ENCODE measurements at places on chromosomes 5 and 9.

- no peak for DNase-seq
These were observed 765.3 kb upstream of the ADAMTS16 start for GRCh38 chr5:4374866-4375265.

- DNase-seq, result no peak
These were observed 192.0 kb downstream of the MTRR start for GRCh38 chr5:8060953-8061429.

DNA sequence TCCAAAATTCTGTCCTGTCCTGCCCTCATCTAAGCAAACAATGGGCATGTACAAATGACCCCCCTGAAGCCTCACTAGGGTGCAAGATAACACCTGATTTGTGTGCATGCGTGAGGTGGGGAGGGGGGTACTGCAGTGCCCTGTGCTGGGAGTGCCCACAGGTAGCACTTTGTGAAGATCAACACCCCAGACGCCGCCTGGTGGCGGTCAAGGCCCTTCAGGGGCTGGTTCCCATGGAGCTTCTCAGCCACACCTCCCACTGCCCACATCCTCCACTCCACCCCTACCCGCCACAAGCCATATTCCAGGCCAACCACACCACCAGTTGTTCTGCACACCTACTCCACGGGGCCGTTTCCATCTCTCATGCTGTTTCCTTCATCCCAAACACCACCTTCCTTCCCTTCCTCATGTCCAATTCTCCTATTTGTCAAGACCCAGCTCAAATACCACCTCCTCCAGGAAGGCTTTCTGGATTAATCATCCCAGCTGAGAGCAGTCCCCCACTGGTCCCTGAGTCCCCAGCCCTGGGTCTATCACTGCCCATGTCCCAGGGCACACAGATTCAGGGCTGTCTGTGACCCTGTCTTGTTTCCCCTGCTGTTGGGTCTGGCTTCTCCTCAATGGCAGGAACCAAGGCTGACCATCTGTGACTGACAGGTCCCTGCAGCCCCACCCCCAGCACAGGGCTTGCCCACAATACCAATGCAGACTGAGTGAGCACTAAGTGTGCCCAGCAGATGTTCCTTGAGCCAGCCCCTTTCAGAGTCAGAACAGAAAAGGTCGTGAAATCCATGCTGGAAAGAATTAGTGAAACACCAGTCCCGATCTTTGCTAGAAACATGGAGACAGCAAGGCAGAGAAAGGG lies 178.4 kb downstream of the PAX5 start:
- DNase-seq, result peak; percentile 3

DNA sequence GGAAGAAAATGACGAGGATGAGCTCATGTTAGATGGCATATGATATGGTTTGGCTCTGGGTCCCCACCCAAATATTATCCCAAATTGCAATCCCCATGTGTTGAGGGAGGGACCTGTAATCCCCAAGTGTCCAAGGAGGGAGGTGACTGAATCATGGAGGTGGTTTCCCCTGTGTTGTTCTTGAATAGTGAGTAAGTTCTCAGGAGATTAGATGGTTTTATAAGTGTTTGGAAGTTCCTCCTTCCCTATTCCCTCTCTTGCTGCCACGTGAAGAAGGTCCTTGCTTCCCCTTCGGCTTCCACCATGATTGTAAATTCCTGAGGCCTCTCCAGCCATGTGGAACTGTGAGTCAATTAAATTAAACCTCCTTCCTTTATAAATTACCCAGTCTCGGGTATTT lies 10.1 kb downstream of the EDIL3 start:
- DNase-seq, result no peak

DNA sequence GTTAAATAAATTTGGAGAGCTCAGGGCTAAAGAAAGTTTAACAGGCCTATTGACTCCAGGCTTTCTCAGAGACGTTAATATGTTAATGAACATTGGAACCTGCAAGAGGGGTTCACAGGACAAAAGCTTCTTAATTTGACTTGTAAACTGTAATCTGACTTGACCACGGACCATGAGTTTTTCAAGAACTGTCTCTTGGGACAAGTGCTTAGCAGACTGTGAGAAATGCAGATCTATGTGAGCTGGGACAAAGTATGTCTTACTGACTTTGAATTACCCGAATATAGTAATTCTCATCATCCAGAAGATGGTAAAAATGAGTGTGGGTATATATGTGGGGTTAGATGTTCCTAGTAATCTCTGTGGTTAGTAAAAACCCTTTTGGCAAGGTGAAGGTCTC lies 186.6 kb downstream of the ATP10B start:
- DNase-seq, result no peak

GRCh38 chr5:137090721-137091120 lies 408.4 kb downstream of the SPOCK1 start:
- DNase-seq, result no peak

GRCh38 chr5:180669661-180670060 lies 20.3 kb upstream of the FLT4 start:
- no peak for DNase-seq

GRCh38 chr5:31066655-31067328 lies 126.7 kb upstream of the CDH6 start:
- DNase-seq, result no peak

GRCh38 chr9:95379630-95380029 lies 62.1 kb upstream of the FANCC start:
- no peak for DNase-seq

DNA sequence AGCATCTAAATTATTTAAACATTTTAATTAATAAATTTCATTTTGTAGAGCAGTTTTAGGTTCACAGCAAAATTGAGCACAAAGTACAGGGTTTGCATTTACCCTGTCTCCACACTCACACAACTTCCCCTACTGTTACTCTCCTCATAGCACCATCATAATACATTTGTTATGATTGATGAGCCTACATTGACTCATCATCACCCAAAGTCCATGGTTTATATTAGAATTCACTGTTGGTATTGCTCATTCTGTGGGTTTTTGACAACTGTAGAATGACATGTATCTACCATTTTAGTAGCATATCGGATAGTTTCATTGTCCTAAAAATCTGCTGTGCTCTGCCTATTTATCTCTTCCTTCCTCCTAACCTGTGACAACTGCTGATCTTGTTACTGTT lies 411.1 kb upstream of the MPDZ start:
- no peak for DNase-seq

DNA sequence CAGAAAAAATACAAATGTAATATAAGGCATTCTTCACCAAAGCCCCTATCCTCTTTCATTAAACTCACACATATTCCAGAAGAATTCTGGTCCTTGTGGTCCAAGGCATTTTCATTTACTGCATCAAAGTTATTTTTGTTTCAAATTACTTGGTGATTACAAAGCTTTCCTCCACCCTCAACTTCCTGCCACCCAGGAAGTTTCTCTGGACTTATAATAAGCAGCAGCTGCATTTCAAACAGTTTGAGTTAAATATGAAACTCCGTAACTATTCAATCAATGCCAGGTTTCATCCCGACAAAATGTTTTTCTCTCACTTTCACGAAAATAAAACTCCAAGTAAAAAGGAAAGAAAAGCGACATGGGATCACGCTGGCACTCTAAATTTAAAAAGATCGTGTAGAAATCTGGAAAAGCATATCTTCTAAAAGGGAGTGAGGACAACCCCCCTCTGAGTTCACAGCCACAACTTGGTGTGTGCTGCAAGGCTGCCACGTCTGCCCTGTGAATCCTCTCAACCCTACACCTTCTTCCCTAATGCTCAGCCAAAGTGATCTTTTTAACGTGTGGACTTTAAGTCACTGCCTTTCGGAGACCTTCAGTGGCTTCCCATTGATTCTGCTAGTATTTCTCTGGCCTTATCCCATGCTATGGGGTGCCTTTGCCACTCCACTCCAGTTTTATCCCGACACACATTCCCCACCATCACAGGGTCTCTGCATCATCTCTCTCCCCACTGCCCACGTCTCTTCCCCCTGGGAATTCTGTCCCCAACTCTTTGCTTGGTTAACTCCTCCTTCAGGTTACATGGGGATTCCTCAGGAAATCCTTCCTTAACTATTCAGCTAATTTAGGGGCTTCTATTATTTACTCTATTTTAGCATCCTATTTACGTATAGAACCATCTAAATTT lies 91.1 kb upstream of the CER1 start:
- no peak for DNase-seq

GRCh38 chr5:137055271-137055872 lies 443.8 kb downstream of the SPOCK1 start:
- DNase-seq, result no peak

GRCh38 chr5:132257131-132258101 lies at the start of gene PDLIM4:
PDLIM4 (plus strand) TSS chr5:132257696; CDS start chr5:132257735, 39 bp downstream.
- DNase-seq, result no peak

Data from activated T-cell treated with anti-CD3 and anti-CD28 coated beads for 24 hours (primary cell).